Mucosa of descending colon (tissue), 3 donors: ENCODE measurements at places on chromosomes 7 and 10. TPM values are rescaled to one million over a fixed set of nuclear protein-coding genes. Genes with fewer than 3 reads are reported as not detected.

GRCh38 chr10:110641256-110641655 is 2.9 kb upstream of the RBM20 start:
- no peak for DNase-seq

- no peak for DNase-seq
Measured at GRCh38 chr10:45080331-45080730, 79.6 kb downstream of the ZNF22 start.

- DNase-seq = no peak
Measured at GRCh38 chr7:15688911-15689310, 2.4 kb upstream of the MEOX2 start.

DNA sequence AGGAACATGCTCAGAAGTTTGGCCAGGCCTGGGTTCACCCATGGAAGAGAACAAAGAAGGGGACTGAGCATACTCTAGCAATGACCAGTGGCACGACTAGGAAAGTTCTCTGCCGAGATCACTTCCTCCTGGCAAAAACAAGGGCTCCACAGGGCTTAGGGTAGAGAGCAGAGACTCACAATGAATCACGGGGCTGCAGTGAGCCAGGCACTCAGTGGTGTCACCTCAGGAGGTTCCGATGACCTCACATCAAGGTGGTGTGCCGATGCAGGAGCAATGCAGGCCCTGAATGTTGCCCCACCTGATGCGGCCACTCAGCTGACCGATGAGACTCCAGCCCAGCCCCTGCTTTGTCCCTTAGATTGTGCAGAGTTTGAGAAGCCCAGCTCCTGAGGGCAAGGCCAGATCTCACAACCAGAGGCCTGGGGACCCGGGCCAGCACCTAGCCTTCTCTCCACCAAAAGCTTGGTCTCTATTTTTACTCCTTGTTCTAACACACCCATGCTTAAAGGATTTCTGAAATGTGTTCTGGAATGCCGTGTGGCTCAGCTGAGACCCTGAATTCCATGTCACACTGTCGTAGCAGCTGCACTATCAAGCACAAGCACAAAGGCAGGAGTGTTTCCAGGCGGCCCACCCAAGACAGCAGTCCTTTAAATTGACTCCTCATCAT is 60.9 kb downstream of the COBL start:
- DNase-seq = no peak

GRCh38 chr10:112782200-112782907 is 167.7 kb upstream of the TCF7L2 start:
- DNase-seq = no peak

DNA sequence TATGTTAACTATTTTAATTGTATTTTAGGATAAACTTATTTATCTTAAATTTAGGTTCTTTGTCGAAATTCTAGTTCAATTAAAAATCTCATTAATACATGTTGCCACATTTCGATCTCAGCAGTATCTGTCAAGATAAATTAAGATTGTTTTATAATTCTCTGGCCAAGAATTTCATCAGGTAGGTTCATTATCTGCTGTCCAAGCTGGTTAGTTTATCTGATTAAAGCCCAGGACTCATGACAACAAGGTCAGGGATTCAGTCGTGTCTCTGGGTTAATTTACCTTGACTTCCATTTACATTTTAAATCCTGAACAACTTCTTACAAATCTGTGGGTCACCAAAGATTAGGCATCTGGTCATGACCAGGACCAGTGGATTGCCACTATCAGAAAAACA is 7.6 kb downstream of the STEAP4 start:
- DNase-seq = no peak

DNA sequence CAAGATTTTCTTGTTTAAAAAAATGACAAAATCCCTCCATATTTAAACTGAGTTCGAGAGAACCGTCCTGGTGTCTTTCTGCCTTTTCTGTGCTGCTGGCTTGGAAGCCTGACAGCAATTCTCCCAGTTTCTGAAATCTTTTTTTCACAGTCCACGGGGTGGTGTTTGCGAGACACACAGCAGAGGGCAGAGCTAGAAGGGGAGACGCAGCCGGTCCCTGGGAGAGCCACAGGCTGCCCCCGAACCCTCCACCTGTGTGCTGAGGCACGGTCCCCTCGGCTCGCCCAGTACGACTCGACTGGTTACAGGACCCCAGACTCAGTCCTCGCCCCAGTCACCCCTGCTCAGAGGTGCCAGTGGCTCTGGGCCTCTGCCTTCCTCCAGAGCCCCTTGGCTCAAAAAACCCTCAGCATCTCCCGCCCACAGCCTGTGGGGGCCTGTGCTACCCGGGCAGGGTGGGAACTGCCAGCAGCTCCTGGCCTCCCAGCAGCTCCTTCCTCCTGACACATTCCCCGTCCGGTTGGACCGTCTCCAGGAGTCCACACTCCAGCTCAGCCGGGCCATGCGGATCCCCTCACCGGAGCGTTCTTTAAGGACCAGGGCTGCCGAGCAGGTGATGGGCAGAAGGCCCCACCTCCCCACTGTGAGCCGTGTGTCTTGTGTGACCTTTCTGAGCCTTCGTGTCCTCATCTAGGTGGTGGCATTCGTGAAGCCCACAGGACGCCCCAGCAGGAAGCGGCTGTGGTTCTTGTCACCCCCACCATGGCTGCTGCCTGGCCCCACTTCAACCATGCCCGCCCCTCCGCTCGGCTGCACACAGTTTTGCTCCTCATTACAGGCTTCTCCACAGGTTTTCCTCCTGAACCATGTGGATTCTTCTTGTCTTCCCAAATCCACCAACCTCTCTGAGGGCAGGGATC is 52.3 kb upstream of the EN2 start:
- no peak for DNase-seq

GRCh38 chr7:28544453-28545117 is 132.3 kb downstream of the CREB5 start:
- DNase-seq = no peak

DNA sequence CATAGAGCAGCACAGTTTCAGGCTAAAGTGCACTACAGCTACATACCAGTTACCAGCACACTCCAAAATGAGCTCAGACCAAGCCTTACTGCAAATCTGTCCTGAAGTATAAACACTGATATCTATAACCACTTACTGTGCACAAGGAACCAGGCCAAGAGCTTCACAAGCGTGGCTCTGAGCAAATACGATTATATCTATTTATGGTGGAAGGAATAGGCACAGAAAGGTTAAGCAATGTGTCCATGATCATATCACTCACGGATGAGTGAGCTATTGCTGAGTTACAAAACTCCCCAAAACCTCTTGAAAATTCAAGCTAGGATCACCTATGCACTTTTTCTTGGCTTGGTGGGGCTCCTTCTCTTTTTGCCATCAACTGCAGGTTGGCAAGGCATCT is 84.9 kb downstream of the GPAM start:
- no peak for DNase-seq

DNA sequence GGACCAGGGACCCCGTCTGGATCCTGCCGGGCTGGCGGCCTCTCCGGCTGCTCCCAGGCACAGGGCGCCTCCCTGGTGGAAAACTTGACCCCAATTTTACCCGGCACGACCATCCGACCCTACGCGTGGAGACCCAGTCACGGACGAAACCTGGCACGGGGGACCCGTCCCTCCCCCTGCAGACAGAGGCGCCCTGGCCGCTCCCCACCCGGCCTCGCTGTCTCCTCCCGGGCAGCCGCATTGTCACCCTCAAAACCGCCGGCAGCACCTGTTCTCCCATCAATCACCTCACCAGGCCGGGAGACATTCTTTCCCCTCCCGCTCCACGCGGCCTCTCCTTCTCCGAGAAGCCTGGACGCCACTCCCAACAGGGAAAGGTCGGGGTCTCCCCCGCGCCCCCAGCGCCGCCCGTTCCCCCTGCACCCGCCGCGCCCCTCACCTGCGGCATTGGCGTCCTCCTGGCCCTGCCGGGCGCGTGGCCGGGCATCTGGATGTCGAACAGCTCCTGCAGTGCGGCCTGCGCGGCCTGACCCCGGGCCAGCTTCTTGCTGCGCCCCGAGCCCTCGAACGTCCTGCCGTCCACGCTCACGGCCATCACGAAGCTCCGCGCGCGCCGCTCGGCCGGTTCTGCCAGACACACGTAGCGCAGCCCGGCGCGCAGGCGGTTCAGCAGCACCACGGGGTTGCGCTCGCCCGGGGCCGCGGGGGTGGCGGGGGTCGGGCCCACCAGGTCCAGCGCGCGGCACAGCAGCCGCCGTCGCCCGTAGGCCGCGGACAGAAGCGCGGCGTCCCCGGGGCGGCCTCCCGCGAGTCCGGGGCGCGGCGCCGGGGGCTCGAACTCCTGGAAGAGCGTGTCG is 306.6 kb downstream of the WDR37 start:
- DNase-seq = no peak

GRCh38 chr10:6864142-6864541 is 284.1 kb upstream of the PRKCQ start:
- no peak for DNase-seq

The PPRC1 gene
- total RNA-seq = 30.3 TPM

The BCCIP gene
- total RNA-seq = 48.2 TPM

The CNNM1 gene
- 0.38 TPM for total RNA-seq

The WEE2 gene
- not detected for total RNA-seq

The TNPO3 gene
- total RNA-seq = 36.0 TPM

The H2BK1 gene
- not detected for total RNA-seq
